LNCaP clone FGC (cell line): ENCODE measurements at places on chromosomes 12 and 14.

DNA sequence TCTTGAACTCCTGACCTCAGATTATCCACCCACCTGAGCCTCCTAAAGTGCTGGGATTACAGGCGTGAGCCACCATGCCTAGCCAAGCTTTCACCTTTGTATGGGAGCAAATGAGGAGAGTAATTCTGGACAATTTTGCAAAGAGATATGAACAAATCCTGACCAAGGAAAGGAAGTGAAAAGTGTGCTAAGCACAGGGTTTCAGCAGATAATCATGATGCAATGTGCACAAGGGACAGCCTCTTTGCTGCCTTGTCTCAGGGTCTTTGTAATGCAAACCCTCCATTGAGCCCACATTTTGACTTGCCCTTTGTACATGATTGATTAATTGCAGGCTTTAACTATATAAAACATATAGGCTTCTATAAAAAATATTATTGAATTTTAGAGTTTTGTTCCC lies 9.2 kb upstream of the PYGL start:
- DNase-seq: no peak

DNA sequence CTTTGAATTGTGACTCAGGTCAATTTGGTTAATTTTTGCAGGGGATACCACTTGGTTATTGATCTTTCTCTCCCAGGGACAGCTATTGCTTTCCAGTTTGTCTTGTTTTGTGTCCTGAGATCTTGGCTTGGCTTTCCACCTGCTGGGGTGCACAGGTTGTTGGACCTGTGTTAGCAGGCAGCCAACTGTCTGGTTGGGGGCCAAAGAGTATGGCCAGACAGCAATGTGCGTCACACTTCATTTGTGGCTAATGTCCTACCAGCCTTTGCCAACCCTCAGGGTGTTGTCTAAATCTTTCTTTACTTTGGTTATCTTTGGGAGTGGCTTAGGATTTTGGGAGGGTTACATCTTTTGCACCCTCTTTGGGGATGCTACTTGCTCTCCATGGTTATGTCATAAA lies 494.9 kb upstream of the ATP2B1 start:
- DNase-seq: no peak

GRCh38 chr12:85955127-85955526 lies 81.0 kb downstream of the NTS start:
- no peak for DNase-seq

DNA sequence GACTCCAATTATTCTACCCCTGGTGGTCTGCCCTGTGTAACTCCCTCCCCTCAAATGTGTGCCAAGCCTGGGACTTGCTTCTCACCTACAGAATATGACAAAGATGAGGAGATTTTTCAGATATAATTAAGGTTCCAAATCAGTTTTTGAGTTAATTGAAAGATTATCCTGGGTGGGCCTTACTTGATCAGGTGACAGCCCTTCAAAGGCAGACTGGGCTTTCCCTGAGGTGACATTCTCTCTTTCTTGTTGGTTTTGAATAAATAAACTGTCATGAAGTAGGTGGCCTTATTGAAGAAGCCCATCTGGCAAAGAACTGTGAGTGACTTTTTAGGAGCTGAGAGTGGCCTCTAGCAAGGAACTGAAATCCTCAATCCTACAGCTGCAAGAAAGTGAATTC lies 106.0 kb downstream of the BRMS1L start:
- no peak for DNase-seq

- no peak for DNase-seq
These were observed 23.2 kb downstream of the MAPK1IP1L start for GRCh38 chr14:55074662-55075061.

DNA sequence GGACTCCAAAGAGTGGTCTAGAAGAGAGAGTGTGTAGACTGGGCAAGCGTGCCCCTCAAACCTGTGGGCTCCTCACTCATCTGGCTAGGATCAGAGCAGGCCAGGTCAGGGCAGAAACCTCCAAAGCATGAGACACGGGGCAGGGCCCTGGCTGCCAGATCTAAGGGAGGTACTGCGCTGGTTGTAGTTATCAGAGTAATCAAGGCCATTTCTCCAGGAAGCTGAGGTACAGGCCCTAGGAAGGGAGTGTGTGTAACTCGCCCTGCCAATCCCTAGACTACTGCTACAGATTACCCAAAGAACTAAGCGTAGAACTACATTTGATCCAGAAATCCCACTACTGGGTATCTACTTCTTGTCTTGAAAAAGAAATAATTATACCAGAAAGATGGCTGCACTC lies 84.5 kb downstream of the SSPN start:
- no peak for DNase-seq

- DNase-seq: no peak
These were observed 1322.3 kb upstream of the SEL1L start for GRCh38 chr14:82855912-82856391.

DNA sequence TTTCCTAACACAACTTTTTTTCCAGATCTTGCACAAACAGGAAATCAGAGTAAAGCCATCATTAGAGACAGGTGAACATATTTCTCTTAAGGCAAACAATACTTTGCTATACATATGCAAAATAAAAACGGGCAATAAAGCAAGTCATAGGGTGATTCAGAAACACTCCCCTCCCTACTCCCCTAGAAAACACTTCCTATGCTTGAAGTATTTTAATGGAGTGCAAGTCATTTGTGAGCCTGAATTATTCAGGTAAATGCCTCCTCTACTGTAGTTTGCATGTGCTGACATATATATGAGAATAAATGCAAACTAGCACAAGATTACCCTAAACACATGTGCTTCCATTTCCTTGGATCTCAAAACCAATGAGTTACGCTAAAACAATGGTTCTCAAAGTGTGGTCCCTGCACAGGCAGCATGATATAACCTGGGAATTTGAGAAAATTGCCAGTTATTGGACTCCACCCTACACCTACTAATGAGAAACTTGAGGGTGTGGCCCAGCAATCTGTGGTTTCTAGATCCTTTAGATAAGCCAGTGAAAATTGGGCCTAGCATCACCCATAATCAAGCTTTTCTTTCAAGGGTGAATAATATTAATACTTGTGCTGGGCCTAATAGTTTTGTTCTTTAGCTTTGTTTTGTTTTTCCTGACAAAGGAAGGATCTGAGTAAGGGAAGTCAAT lies 159.7 kb upstream of the BMP4 start:
- no peak for DNase-seq

- DNase-seq: no peak
These were observed 83.0 kb downstream of the HEATR5A start for GRCh38 chr14:31337331-31337730.

DNA sequence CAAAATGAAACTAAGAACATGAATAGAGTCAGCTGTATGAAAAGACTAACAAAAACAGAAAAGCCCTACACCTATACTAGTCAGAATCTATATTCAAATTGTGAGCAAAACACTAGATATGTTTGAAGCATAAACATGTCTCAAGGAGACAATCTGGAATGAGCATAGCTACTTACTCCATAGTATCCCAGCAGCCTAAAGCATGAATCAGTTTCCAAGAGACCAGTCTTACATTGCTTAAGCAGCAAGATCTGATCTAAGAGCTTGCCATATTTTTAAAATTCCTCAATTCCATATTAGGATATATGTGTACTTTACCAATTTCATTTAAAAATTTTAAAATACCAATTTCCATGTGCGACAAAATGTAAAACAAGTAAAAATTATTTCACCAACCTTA lies 7.7 kb downstream of the CAPS2 start:
- no peak for DNase-seq

DNA sequence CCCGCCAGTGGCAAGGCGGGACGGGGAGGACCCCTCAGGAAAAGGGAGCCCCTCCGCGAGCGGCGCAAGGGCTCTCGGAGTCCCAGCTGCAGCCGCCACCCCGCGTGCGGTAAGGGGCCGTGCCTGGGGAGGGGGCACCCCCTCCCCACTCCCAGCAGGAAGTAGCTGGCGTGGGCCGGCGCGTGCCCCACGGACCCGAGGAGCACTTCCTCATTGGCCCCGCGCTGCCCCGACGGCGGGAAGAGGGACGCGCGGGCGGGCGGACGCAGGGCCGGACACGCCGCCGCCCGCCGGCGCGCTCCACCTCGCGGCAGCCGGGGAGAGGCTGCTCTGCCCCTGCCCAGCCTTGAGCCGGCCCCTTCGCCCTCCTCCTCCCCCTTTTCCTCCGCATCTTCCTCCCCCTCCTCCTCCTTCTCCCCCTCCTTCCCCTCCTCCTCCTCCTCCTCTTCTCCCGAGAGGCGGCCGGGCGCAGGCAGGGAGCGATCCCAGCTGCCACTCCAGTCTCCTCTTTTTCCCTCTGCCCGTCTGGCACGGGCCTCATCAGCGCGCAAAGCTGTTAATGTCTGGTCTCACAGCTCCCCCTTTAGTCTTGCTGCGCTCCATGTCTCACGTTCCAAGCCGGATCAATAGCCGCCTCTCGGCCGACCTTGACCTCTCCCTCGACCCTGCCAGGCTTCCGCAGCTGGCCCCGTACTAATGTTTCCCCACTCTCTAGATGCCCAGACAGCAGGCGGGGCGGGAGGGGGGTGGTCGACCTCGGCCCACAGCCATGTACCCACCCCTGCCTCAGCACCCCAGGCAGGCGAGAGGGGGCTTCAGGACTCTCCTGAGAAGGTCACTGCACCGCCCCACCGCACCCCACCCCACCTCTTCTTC lies 2.6 kb upstream of the BCL11B start:
- peak; percentile 69 for DNase-seq

DNA sequence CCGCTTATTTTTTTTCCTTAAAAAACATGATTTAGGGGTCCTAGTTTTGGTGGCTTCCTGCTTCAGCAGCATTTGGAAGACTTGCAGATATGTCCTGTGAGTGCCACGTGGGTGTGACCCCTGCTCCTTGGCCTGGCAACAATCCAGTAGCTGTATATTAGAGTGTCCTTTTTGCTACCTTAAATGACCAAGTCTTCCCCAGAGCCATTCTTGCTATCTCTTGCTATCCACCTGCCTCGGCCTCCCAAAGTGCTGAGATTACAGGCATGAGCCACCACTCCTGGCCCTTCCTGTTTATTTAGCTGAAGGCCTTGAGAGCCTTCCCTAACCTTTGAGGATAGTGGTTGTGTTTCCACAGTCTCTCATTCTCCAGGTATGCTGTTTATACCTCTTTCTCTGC lies 17.0 kb downstream of the TPCN1 start:
- no peak for DNase-seq

DNA sequence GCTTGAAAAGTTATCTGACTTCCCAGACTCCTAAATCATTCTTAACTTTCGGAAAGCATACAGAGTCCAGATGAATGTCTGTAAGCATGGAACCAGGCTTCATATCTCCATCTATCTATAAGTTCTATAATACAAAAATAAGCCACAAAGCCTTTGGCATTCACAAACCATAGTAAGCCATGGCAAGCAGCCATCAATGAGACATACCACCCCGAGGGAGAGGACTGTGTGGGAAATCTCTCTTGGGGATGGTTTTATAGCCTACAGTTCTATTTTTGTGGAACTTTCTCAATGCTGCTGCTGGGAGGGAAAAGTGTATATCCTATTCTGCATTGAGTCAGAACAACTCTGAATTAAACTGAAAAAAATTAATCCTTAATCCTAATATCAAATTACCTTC lies 20.4 kb downstream of the EGLN3 start:
- DNase-seq: no peak

DNA sequence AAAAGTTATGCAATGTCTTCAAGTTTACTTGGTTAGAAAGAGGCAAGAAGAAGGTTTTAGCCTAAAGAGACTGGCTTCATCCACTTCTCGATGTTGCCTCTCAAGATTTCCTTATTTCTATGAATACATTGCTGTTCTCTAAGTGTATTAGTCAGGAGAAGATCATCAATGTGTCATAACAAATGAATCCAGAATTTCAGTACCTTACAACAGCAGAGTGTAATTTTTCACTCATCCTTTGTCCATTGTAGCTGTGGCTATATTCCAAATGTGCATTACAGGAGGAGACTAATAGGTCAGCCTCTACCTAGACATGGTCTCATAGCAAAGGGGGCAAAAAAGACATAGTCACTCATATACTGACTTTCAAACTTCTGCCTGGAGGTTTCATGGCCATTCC lies 579.1 kb downstream of the PRKD1 start:
- DNase-seq: no peak

DNA sequence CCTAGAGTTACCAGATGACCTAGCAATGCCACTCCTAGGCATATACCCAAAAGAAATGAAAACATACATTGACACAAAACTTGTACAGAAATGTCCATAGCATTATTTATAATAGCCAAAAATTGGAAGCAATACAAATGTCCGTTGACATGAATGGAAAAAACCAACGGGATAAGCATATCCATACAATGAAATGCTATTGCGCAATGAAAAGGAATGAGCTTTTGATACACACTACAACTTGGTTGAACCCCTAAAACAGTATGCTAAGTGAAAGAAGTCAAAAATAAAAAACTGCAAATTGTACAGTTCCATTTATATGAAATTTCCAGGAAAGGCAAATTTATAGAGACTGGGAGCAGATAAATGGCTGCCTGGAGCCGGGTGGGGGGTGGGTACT lies 90.6 kb upstream of the G2E3 start:
- no peak for DNase-seq

DNA sequence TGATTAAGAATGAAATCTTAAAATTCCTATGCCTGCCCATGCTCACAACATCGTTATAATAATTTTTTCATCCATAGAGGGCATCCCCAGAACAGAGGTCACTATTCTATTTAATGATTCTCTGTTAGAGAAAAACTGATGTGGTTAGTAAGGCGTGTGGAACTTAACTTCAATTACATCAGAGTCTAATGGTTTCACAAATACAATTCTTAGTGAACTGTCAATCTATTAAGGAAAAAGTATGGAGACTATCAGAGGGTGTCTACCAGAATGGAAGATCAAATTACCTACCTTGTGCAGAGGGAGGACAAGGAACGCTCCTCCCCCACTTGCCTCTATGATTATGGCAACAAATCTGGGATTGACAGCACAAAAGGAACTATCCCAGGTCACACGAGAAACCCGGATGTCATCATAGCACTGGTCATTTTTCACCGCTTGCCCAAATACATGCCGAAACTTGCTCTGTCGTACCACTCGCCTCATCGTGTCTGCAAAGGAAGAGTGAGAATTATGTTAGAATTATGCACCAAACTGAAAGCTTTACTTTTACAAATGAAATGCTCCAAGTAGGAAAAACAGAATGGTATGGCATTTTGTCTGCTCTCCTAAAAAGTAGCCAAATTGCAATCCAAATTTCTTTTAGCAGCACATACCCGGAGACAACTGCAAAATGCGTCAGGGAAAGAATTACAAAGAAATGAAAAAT lies 30.3 kb downstream of the CORO1C start:
- DNase-seq: peak; percentile 59

GRCh38 chr14:96252999-96253539 lies 2.9 kb upstream of the BDKRB1 start:
- no peak for DNase-seq

GRCh38 chr12:13198241-13198640 lies 1.7 kb downstream of the EMP1 start:
- no peak for DNase-seq
